SK-N-DZ (cell line): ENCODE measurements at places on chromosomes 12 and 14.
A peak's percentile ranks its signal among the peaks of the same experiment; 100 is the strongest.

- no peak for DNase-seq
Observed at GRCh38 chr14:75059642-75060041, 4.2 kb downstream of the ACYP1 start.

- DNase-seq = no peak
Observed at GRCh38 chr12:11953523-11953922, 117.2 kb upstream of the BCL2L14 start.

DNA sequence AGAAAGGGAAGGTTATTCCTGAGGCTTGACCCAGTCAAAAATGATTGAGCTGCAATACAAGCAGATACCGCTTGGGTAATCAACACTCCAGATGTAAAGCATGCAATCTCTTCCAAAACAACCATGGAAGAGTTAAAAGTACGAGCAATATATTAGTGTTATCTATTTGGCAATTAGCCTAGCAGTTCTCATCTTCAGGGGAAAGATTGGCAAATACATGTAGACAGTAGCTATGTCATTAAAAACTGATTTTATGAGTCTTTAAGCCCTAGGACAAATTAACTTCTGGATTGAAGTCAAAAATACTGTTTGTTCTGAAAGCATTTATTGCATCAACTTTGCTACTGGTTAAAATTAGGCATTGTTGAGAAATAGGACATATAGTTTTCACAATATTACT lies 9.3 kb upstream of the GYS2 start:
- no peak for DNase-seq

GRCh38 chr14:100341301-100342031 lies 18.3 kb downstream of the SLC25A47 start:
- no peak for DNase-seq

DNA sequence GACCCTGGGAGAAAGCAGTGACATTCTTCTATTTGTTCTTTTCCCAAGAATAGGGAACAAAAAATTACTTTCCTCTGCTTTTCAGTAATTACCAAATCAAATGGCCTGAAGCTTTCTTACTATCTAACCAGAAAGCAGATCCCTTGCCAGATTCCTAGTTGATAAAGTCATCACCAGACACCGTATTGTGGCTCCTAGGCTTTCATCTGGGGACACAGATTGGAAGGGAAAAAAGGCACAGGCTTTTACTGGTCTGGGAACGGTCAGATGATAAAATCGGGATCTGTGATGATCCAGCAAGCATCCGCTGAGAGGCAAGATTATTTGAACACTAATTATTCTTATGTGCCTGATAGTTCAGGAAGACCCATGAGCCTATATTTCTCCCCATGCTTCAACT lies 79.1 kb upstream of the BCL2L14 start:
- no peak for DNase-seq

DNA sequence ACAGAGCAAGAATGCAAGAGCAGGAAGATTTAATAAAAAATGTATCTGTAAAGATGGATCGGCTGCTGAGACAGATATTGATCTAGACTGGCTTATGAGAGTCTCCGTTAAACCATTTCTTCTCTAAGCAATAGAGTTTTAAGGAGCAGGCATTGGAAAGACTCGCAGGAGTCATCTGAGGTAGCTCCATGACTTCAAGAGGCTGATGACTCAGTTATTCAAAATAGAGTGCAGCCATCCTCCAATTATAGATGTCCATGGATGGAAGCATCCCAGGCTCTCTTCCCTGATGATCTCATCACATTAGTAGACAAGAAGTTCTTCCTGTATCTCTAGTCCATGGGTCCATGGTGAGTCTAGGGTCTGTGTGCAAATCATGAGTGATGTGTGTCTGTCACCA lies 638.3 kb upstream of the TMEM132C start:
- DNase-seq = peak; percentile 80

DNA sequence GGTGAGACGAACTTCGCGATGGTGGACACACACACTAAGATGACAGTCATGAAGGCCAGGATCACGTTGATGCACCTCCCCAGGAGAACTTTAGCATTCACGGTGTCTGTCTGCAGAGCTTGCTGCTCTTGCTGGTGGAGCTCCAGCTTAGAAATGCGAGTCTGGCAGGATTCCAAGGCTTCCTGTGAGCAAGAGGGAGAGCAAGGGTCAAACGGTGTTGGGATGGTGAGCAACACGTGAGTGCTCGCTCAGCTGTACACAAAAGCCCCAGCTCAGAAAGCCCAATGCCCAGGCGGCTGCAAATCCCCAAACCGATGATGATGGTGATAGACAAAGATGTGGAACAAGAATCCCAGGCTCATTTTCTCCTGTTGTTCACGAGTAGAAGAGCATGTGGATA lies 78.8 kb downstream of the TMCC3 start:
- DNase-seq = no peak

- DNase-seq = peak; percentile 52
Observed at GRCh38 chr12:57111031-57111734, at the start of gene STAT6. STAT6 (minus strand) TSS chr12:57111362; CDS start chr12:57108278, 3,084 bp downstream.

GRCh38 chr14:55448141-55448614 lies 7.8 kb upstream of the TBPL2 start:
- DNase-seq = no peak

GRCh38 chr14:75499084-75499875 lies 23.0 kb upstream of the BATF start:
- no peak for DNase-seq

- DNase-seq = no peak
Observed at GRCh38 chr12:46667551-46667950, 158.2 kb downstream of the SLC38A4 start.

DNA sequence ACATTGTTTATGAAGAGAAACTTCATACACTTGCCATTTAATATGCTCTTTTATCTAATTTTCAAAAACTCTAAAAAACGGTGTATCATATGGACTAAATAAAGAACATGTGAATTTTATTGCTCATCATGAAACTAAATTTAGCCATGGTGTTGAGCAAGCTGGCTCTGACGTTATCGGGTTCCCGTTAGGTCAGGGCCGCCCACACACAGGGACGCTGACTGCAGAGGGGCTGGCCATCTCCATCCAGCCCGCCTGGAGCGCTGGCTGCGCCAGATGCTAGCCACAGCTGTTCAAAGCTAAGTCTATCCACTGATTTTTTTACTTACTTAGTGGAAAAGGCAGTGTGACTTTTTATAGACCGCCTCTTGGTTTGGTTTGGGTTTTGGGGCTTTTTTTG lies 36.5 kb upstream of the DYNC1H1 start:
- no peak for DNase-seq

- no peak for DNase-seq
Observed at GRCh38 chr14:78316052-78316451, 145.9 kb downstream of the NRXN3 start.

DNA sequence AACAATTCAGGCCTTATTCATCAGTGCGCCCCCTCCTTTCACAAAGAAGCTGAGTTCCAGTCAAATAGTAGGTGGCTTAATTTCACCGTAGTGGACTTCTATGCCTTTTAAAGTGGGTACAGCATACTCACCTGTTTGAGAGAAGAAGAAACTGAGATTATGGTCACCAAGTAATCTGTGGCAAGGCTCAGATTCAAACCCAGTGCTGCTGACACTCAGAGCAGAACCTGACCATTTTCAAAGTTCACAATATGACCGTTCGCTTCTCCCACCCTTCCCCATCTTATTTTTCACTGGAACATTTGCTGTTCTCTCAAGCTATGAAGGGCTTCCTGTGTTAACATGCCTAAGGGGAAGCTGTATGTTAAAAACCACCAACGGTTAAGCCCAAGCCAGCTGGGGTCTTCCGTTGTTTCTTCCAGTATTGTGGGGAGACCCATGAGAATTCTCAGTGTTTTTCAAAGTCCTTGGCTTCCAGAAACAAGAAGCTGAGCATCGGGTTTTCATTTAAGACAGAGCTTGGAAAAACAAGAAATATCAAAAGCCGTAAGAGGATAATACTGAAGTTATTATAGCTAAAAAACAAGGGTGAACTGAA lies 6.1 kb upstream of the PSMA6 start:
- DNase-seq = no peak

- DNase-seq = no peak
Observed at GRCh38 chr12:100737168-100737567, 57.4 kb upstream of the ANO4 start.

- DNase-seq = no peak
Observed at GRCh38 chr12:22899184-22899583, 274.2 kb downstream of the ETNK1 start.

DNA sequence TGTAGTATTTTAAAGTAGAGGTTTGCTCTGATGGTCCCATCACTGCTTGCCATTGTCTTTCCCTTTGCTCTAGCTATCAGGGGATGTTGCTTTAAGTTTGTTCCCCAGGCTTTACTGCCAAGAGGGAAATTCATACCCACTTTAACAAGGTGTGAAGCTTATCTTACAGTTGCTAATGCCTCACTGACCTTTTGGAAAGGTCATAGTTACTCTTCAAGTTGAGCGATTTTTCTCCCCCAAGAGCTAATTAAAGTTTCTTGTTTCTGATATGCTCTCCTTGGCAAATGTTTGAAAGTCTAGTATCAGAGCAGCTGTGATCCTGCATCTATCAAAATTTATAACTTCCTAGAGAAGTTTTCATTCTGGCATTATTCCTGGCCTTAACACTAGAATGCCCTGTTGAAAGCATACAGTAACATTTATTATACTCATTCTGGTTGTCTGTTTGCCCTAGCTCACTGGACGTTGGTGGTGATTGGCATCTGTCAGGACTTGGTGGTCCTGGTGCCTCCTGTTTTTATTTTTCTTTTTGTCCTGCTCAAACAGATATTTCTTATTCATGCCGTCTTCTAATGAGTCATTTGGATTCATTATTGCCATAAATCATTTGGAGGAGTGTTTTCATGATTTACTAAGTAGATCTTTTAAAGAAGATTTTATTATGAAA lies 8.1 kb downstream of the ATP2A2 start:
- no peak for DNase-seq

DNA sequence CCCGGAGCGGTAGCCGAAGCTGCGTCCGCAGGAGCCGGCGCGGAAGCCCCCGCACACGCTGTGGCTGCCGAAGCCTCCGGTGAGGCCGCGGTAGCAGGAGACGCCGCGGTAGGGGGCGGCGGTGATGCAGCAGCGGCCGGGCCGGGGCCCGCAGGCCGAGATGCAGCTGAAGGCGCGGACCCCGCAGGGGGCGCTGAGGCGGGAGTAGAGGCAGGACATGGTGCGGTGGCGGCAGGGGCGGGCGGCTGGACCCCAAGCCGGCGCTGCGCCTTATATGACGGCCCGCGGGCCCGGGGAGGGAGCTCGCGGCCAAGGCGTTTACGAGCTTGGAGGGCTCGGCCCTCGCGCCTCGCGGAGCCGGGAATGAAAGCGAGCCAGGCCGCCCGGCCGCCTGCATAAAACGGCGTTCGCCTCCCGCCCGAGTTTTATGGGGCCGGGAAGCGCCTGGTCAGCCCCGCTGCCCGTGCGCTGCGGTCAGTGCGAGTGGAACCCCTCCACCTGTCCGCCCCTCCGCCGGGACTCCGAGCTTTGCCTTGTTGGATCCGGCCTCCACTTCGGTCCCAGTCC lies 16.0 kb upstream of the KRT86 start:
- no peak for DNase-seq

GRCh38 chr14:103881268-103882201 lies 34.2 kb upstream of the PPP1R13B start:
- DNase-seq = no peak

DNA sequence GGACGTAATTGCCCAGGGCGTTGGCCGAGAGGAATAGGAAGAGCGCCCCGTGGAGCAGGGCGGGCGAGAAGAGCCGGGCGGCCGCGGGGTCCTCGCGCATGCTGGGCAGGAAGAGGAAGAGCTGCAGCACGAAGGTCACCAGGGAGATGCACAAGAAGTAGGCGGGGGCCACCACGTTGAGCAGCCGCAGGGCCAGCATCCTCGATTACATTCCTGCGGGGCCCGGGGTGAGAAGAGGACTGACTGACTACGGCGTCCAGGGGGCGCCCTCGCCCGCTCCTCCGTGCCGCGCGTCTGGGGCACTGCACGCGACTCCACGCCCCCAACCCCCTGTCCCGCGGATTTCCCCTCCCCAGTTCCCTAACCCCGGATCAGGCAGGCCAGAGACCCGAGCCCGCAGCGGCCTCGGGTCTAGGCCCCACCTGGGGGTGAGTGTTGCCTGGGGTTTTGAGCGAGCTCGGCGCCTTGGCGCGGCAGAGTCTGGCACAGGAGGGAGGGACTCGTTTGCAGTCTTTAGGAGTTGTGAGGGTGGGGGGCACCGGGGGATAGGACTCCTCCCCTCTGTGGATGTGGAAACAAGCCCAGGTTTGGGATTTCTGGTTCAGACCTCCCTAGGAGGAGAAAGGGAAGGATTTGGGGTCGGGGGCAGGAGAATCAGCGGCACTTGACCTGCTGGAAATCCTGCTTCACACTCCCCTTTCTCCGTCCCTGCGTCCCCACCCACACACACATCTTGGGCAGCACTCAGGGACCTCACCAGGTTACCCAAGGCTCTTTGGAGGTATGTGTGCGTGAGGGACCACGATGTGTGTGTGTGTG lies 1.8 kb downstream of the ZDHHC22 start:
- DNase-seq = peak; percentile 64

GRCh38 chr14:90049390-90049789 lies 12.4 kb upstream of the KCNK13 start:
- DNase-seq = peak; percentile 7

- DNase-seq = no peak
Observed at GRCh38 chr14:29092121-29092520, 325.5 kb downstream of the FOXG1 start.

DNA sequence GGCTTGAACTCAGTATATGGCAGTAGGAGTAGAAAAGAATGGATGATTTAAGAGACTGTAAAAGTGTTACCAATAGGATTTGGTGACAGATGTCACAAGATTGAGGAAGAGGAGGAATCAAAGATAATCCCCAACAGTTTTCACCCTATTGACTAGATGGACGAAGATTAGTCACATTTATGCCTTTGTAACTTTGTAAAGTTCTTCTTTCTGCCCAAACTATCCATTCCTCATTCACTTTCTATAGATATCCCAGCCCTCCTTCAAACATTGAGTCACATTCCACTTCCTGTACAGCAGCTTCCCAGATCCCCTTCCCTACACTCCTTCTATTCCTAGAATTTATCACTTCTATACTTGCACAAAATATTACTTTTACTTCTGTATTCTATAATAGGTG lies 207.9 kb downstream of the BTG1 start:
- DNase-seq = no peak

DNA sequence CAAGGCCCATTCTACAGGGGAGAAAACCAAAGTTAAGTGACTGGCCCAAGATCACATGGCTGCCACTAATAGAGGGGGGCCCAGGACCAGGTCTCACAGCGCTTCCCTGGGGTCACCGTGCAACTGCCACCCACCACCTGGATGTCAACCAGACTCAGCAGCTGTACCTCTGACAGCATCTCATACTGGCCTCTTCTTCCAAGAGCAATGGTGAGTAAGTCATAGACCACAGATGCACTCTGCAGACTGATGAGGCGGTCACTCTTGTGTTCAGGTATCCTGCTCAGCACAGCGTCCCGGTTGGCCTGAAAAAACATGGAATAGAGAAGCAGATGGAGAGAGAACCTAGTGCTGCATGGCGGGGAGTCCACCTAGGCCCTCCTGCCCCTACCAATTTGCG lies 139.9 kb downstream of the TTC7B start:
- DNase-seq = no peak

DNA sequence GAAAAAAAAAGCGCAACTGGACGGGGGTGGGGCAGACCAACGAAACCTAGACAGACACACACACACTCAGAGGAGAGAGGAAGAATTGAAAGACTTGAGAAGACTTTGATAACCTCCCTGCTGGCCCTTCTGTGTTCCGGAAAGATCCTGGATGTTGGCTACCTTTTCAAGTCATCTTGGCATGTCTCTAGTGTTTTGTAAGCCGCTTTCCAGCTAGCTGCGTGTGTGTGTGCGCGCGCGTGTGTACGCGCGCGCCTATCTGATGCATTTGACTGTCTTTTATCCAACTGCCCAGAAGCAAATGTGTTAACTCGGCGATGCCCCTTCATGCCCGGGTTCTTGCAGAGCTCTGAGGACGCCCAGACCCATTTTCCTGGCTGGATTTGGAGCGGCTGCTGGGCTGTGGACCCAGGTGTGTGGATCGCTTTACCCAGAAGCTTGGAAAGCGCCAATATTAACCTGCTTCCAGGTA lies 664 bp downstream of the LRFN5 start:
- DNase-seq = no peak
